Activated T-helper 9 cell treated with anti-CD3 and anti-CD28 coated beads, Interleukin-2, amount 50 U/mL, for 16 hours (primary cell): ENCODE measurements at places on chromosomes 2 and 18.

DNA sequence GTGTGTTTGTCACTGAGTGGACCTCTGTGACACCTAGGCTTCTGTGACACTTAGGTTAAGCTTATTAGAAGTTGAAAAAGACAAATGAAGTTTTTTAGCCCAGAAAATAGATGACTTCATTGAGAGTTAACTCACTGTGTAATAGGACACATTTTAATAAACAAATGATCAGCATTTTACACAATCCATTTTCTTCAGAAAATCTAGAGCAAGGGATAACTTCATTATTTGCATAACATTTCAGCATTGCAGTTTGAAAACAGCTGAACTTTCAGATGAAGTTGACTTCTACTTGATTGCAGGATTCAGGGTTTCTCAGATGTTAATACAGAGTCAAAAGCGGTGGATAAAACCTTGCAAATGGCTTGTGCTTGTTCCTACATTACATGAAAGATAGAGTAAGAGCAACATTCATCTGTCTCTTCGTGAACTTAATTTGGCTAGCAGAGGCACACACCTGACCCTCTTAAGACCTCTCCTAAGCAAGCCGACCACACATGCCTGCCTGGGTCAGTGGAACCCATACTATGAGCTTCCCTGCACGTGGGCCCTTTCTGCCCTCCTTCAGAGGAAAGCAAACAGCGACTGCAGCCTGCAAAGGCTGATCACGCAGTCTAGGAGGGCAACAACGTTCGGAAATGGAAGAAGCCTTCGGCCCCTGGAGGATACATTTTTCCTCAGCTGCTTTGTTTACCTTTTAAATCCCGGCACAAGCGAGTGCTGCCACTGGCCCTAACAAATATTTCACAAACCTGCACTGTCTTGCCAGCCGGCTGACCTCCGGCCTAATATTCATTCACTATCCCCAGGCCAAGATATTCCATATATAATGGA, 16.6 kb downstream of the ITGB1BP1 start:
- no peak for DNase-seq

GRCh38 chr2:166000401-166000800, 46.8 kb upstream of the TTC21B start:
- no peak for DNase-seq

DNA sequence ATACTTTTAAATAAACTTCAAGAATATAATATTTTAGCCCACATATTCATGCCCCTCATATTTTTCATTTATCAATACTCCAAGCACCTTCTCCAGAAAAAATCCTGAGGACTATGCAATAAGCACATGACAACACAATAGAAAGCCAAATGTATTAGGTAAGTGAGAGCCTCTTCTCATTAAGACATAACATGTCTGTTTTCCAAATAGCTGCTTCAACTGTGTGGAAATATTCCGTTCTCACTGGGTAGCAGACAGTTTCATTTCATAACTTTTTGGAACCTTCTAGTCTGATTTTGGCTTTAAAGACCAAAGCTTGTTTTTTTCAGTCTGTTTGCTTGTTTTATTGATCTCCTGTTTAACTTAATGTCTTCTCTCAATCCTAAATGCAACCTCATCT, 137.8 kb downstream of the PIK3C3 start:
- no peak for DNase-seq

DNA sequence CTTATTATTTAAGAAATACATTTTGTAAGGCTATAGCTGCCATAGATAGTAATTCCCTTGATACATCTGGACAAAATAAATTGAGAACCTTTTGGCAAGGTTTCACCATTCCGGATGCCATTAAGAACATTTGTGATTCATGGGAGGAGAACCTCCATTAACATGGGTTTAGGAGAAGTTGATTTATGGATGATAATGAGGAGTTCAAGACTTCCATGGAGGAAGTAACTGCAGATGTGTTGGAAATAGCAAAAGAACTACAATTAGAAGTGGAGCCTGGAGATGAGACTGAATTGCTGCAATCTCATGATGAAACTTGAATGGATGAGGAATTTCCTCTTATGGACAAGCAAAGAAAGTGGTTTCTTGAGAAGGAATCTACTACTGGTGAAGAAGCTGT, 17.3 kb downstream of the PHLPP1 start:
- DNase-seq: no peak

DNA sequence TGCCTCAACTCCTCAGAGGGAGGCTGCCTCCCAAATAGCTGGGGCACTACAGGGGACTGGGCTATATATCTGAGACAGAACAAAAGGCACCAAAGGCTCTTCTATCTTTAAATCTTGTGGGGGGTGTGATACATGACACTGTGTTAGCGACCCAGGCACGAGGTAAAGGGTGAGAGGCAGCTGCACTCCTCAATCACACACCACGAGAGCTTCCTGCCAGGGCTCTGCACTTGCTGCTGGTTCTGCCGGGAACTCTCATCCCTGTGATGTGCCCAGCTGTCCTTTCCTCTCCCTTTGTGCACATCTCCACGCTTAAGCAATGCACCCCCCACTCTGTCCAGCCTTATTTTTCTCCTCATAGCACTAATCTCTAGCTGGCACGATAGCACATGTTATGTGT, 32.4 kb downstream of the NPC1 start:
- DNase-seq: no peak

DNA sequence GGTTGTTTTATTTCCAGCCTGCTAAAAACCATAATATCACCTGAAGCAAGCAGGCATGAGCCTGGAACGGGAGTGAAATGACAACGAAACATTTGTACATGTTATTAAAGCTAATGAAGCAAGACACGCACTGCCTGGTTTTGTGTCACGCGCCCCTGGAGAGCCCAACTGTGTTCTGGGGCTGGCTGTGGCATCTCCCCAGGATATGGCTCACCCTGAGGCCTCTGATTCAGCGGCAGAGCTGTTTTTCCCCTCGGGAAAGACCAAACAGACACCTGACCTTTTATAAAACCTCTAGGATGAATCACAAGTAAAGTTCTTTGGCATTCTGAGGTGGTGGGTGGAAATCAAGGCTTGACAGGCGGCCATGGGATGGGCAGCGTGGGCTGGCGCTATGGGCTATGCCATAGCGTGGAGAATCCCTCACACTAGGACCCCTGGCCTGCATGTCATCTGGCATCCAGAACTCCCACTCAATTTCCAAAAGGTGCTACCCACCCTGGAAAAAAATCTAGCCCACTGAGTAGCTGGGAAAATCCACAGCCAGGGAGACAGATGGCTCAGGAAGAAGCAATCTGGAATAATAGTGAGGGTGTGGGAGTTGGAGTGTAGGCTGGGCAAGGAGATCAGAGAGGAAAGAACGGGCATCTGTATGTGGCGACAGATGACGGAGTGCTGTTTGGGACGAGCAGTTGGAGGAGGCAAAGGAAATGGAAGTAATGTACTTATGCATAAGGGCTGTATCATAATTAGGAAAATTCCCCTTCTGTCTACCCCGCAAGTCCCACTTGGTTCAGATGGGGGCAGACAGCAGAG, 262.0 kb downstream of the AFF3 start:
- DNase-seq: no peak

DNA sequence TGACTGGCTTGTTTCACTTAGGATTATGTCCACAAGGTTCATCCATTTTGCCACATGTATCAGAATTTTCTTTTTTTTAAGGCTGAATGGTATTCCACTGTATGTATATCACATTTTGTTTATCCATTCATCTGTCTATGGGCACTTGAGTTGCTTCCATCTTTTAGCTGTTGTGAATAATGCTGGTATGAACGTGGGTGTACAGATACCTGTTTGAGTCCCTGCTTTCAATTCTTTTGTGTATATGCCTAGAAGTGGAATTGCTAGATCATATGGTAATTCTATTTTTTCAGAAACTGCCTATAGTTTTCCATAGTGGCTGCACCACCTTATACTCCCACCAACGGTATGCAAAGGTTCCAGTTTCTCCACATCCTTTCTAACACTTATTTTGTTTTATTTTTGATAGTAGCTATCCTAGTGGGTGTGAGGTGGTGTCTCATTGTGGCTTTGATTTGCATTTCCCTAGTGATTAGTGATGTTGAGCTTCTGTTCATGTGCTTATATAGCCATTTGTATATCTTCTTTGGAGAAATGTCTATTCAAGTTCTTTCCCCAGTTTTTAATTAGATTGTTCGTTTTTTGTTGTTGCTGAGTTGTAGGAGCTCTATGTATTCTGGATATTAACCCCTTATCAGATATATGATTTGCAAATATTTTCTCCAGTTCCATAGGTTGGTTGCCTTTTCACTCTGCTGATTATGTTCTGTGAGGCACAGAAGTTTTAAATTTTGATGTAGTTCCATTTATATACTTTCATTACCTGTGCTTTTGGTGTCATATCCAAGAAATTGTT, 40.7 kb downstream of the TTC39C start:
- no peak for DNase-seq

- DNase-seq: no peak
Measured at GRCh38 chr2:216799873-216800431, 59.9 kb downstream of the TNP1 start.

- no peak for DNase-seq
Measured at GRCh38 chr2:207883002-207883780, 113.5 kb upstream of the FZD5 start.

- DNase-seq: peak; percentile 4
Measured at GRCh38 chr2:100924520-100925451, 77.3 kb upstream of the RPL31 start.

DNA sequence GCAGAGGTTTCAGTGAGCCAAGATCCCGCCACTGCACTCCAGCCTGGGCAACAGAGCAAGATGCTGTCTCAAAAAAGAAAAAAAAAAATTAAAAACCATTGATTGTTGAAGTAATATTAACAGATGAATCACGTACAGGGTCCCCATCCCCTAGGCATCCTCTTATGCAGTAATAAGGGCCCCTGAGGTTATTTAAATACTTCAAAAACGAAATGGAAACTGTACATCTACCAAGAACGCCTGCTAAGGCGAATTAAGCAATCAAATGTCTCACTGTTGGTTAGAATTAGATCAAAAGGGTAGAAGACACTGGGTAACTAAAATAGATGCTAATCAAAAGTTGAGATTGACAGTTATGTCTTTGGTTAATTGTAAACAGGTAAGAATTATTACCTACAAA, 7.5 kb downstream of the TRABD2A start:
- DNase-seq: no peak

- DNase-seq: no peak
Measured at GRCh38 chr2:190637903-190638618, 10.8 kb upstream of the NAB1 start.

DNA sequence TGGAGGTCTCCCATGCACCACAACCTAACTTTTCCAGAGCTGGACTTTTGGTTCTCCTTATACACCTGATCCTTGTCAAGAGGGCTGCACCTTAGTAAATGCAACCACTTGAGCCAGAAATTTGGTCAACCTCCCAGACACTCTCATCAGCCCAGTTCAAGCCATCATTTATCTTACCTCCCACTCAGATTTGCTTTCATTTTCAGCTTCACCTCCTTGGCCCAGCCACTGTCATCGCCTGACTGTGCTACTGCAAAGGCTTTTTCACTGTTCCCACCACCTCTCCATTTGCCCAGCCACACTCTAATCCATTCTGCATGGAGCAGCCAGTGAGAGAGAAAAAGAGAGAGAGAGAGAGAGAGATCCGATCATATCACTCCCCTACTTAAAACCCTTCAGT, 112.4 kb upstream of the DDX18 start:
- no peak for DNase-seq

DNA sequence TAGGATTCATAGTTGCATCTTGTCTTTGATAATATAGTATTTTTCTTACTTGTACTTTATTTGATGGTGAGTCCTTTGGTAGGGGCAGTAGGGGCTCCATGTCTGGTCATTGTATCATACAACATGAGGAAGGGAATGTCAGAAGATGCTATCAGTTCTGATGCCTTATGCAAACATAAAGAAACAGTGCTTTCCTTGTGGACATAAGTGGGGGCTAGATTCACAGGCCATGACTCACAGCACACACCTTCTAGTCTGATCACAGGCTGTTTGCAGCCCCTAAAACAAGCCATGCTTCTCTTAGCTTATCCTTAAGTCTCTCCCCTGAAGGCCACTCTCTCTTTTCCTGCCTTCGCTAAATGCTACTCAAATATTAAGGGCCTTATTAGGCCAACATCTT, 10.7 kb upstream of the SLC14A1 start:
- DNase-seq: no peak

- no peak for DNase-seq
Measured at GRCh38 chr2:59903994-59904544, 649.4 kb downstream of the BCL11A start.

DNA sequence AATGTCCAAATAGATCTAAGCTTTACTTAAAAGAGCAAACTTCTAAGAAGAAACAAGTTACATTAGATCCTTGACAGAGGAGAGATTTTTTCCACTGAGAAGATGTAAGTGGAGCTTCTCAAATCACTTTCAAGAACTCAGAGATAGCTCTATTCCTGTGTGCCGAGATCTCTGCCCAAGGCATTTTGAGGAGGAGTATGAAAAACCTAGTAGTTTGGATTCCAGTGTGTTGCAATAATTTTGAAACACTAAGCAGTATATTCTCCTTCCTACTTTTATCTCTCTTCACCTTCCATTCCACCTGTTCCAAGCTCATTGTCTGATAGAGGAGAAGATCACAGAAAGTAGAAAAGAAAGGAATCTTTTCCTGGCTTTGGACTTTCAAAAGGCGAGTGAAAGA, 192.0 kb upstream of the TANK start:
- no peak for DNase-seq

- no peak for DNase-seq
Measured at GRCh38 chr2:160367887-160368286, 125.7 kb downstream of the RBMS1 start.

GRCh38 chr18:44897411-44897810, 216.7 kb downstream of the SETBP1 start:
- DNase-seq: no peak

- DNase-seq: no peak
Measured at GRCh38 chr2:47313141-47313691, 89.7 kb upstream of the MSH2 start.

GRCh38 chr2:16870491-16871076, 204.9 kb upstream of the CYRIA start:
- DNase-seq: no peak

- DNase-seq: no peak
Measured at GRCh38 chr2:239322416-239323086, 78.3 kb downstream of the HDAC4 start.

DNA sequence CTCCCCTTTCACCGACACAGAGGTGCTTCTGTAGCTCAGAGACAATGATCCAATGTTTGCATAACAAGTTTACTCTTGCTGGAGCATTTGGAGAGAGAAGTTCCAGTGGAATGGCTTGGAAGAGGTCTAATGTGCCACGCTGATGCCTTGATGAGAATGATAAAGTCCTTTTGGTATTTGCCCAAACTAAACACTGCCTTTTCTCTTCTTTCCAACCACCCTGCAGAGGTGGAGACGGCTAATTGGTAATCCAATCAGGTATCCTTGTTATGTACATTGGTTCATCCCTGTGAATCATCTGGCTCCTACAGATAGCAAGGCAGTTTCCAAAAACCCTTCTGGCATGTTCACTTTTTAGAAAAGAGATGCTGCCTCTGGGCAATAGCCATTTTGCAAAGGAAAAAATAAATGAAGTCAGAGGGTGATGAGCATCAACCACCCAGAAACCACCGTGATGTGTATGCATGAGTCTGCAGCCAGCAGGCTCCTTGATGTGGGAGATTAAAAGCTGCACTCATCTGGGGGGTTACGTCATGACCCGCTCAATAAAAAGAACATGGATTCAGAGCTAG, 40.6 kb downstream of the KIAA2012 start:
- no peak for DNase-seq

GRCh38 chr2:78779761-78780160, 245.7 kb upstream of the REG3G start:
- no peak for DNase-seq
